Skeletal muscle cell (primary cell): ENCODE measurements at places on chromosomes 5 and 9.
A peak's percentile ranks its signal among the peaks of the same experiment; 100 is the strongest.

- no peak for DNase-seq
Observed at GRCh38 chr9:120363697-120364096, 216.3 kb downstream of the CDK5RAP2 start.

GRCh38 chr5:72338689-72339209 lies 18.6 kb downstream of the PTCD2 start:
- no peak for DNase-seq

- DNase-seq, result peak; percentile 47
Observed at GRCh38 chr5:66828548-66829357, 232.6 kb downstream of the MAST4 start.

DNA sequence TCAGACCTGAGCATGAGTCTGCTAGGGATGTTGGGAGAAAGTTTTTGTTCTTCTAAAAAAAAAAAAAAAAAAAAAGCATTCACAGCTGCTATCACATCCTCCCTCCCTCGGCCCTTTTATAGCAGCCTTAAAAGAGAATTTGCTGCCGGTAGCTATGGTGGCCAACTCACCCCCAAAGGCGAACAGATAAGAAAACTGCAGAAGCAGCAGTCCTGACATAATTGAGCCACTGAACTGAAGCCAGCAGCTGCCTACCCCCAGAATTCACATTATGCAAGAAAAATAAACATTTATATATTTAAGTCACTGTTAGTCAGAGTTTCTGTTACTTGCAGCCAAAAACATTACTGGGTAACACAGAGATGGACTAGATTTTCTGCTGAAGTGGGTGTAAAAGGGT lies 124.3 kb upstream of the SMARCA2 start:
- no peak for DNase-seq

DNA sequence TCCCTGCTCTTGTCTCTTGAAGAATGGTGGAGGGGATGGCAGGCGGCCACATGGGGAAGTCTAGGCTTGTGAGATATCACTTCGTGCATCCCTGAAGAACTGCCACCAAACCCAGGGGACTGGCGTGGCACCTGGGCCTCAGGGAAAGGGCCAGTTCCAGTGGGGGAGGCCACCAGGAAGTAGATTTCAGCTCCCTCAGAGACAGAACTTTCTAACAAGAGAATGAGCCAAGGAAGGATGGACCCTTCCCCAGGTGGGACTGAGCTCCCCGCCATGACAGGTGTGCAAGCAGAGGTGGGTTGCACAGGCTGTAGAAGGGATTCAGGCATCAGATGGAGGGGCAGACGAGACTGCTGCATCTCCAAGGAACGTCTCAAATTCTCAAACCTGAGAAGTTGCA lies 193.9 kb downstream of the GABBR2 start:
- no peak for DNase-seq

GRCh38 chr9:75713335-75713734 lies 177.1 kb upstream of the PCSK5 start:
- DNase-seq, result no peak

DNA sequence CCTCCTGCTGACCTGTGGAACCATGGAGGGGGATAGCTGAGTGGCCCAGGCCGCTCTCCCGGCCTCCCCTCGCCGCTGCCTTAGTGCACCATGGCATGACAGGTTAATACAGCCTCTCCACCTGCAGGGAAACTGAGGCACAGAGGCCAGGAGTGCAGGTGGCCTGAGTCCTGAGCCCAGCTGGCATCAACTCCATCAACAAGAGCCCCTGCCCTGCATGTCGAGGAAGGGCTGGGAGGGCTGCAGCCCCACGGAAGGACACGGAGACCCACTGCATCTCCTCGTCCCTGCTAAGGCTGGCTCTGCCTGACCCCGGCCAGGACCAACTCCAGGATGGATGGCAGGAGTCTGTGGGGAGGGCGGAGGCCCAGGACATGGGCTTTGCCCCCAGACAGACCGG lies 27.2 kb downstream of the CCDC187 start:
- DNase-seq, result no peak

DNA sequence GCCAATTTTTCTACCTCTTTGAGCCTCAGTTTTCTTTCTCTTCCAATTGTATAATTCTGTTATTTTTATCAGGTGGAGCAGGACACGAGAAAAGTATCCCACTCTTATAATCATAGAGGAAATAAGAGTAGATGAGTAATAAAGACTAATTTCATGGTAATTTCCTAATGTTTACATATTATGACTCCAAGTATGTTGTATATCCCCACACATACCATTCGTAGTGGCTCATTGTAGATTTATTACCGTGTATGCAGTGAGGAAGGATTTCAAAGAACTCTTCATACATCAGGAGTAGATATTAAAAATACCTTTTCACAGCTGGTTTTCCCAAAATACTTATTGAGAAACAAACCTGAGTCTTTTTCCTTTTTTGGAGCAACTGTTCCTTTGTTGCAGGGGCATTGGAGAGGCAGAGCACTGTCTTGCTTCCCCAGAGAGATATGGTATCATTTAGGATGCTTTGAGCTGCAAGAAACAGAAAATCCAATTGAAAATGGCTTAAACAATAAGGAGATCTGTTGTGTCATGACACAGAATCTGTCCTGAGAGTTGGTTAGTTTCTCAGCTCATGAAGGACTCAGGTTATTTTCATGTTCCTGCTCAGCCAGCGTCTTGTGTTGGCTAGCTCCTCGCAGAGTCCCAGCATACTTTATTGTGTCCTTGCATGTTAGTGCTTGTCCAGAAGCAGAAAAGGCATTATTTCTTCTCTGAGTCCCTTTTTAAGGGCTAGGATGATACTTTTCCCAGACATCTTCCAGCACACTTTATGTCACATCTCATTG lies 291.2 kb downstream of the ARHGAP26 start:
- peak; percentile 73 for DNase-seq

GRCh38 chr9:96646081-96646991 lies 8.8 kb downstream of the PRXL2C start:
- no peak for DNase-seq

GRCh38 chr9:85630676-85631075 lies 111.1 kb downstream of the AGTPBP1 start:
- no peak for DNase-seq

- no peak for DNase-seq
Observed at GRCh38 chr9:113957351-113957750, 81.2 kb downstream of the ZNF618 start.

DNA sequence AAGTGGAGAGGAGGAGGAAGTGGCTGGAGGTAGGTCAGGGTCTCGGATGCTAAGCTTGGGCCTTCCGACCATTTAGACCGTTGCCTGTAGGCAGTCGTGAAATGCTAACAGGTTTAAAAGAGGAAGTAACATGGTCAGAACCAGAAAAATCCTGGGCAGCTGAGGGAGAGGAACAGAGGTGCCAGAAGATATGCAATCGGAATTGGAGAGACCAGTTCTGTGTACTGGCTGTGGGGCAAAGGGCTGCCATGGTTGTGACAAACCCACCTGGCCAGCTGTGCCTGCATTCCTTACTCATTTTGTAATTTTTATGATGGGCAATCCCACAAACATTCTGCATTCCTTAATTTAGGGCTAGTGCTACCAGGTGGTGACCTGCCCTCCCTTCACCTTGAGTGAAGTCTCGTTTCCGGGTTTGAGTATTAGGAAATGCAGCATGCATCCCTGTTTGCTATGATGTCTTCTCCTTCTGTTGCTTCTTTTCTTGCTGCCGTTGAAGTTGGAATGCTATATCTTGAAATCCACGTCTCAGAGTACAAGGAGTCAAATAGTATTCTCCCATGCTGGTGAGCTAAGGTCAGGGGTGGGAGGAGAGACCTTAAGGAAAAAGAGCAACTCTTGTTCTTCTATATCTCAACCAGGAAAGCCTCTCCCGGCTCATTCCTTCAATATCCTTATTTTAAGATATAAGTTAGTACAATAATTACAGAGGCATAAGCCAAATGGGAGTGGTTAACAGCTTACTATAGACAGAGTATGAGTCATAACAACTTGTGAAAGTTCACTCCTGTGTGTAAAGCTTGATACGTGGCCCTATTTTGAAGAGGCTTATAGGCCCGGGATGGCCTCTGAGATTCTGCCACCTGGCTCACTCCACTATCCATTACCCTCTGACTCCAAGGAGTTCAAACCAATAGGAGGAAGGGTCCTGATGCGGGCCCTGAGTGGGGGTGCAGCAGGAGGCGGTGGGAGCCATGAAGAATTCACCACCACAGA lies 37.0 kb downstream of the B4GALT1 start:
- peak; percentile 51 for DNase-seq

DNA sequence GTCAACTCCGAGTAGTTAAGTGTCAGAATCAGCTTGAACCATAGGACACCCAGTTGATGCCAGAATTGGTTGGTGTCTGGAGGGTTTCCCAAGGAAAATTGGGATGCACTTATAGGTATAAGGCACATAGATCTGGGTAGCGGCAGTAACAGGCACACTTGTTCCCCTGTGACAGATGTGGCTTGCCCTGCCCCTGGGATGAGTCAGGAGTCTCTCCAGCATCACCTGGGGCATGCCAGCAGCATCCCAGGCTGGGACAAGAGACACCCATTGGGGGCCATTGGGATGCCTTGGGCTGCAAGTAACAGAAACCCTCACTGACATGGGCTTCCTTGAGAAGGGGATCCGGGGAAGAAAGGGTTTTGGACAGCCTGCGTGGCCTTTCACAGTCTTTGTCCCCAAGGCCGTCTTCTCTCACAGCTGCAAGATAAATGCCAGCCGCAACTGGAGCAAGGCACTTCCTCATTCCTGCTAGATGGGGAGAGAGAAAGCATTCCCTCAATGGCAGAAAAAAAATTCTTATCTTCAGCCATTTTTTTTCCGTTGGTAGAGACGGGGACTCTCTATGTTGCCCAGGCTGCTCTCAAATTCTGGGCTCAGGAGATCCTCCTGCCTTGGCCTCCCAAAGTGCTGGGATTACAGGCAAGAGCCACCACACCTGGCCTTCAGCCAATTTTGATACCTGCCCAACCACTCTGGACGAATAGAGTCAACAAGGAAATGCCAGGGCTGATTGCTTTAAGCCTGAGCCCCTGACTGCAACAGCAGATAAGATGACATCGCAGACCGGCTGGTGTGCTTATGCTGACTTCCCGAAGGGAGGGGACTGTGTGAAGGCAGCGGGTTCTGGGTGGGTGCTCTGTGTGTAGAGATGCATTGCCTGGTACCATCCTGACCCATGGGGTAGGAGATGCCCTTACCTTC lies 13.3 kb upstream of the RNF130 start:
- DNase-seq, result no peak

DNA sequence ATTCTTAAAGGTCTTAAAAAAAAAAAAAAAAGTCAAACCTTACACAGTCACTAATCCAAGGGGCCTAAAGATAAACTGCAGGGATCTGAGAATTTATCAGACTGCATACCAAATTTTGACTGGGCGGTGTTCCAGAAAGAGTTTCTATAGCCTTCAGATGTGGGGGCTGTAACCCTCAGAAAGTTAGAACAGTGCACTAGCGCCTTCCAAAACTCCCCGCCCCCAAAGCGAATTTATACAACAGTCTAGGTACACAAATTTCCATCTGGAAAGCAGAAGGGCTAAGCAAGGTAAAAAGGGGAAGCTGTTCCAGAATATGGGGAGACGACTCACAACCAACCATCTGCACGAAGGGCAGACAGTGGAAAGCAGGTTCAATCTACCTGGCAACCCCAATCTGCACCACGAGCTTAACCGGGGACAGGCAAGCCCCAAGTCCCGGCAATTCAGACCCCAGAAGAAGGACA lies 813 bp downstream of the ERMP1 start:
- DNase-seq, result no peak

DNA sequence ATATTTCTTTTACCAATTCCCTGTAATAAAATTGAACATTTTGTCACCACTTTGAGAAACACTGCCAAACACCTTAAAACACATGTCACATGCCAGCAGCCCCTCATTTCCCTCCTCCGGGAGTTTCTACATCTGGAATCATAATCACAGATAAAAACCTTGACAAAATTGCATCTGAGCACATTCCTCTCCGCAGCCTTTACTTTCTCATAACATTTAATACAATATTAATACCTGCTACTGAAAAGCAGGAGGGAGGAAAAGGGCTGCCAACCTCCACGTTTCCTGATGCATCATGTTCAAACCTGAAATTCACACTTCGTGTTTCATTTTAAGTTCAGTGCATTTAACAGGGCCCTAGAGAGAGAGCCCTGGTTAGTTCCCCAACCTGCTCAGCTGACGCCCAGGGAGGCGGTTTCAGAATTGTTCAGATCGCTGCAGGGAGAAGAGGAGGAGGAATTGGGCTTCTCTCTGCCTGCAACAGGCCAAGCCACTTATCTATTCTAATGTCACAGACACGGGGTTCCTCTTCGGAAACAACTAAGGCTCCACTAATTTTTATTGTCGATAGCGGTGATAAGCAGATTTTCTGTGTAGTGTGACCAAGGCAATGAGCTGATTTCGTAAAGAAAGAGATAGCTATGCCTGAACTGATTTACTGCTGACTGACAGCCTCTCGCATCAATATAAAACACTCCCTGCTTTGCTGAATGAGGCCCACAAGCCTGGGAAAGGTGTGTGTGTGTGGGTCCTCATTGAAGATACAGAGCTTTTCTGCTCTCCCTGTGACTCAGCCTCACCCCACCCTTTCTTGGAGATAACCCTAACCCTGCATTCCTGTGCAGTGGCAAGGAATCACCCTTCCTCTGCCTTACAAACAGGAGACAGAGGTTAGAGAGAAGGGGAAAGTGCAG lies 4.9 kb upstream of the LHX2 start:
- no peak for DNase-seq

DNA sequence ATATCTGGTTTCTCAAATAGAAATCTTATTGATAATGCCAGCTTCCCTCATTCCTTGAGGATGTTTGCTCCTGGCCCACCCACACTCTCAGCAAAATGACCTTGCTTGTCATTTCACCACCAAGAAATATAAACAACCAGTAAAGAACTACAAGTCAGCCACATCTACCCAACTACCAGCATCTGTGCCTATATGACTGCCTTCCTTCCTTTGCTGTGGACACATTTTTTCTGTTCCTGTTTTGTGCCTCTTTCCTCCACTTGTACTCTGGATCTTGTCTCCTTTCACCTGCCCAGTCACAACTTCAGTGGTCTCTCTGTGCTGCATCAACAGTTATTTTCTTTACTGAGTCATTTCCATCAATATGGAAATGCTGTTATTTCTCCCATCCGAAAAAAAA lies 20.3 kb downstream of the KIF2A start:
- DNase-seq, result no peak

DNA sequence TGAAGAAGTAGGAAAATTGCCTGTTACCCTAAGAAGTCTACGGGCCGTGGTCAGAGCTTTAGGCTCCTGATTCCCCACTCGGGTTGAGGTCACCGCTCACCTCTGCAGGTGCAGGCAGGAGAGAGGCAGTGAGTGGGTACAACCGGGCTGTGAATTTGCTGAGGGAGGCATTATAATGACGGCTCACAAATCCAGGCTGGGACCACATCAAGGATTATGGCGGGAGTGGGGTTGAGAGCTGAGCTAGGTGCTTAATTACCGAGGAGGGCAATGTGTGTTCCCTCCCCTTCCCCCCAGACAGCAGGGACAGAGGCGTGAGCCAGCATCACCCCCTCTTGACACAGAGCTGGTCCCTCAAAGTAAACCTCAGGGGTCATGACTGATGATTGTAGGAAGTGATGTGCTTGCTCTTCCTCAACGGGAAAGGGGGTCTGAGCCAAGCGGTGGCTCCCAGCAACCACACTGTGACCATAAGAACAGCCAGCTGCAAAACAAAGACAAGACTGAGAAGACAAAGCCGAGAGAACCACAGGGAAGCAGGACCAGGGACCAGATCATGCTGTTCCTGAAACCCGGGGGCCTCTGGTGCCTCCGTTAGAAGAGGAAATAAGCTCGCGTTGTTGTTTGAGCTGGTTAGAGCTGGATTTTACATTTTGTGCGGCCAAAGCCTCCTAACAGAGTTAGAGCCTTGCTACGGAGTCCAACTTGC lies 77.7 kb downstream of the OLFM1 start:
- no peak for DNase-seq

- DNase-seq, result no peak
Observed at GRCh38 chr9:93662952-93663572, 86.7 kb downstream of the PHF2 start.
